Erythroblast (primary cell): ENCODE measurements at places on chromosomes 4 and X.

- no peak for DNase-seq
These were observed 125.4 kb upstream of the EOLA2 start for GRCh38 chrX:150063674-150064073.

GRCh38 chr4:67082746-67083145, 462.6 kb downstream of the CENPC start:
- DNase-seq = no peak

GRCh38 chr4:145171911-145172310, 8.5 kb downstream of the OTUD4 start:
- DNase-seq = no peak

DNA sequence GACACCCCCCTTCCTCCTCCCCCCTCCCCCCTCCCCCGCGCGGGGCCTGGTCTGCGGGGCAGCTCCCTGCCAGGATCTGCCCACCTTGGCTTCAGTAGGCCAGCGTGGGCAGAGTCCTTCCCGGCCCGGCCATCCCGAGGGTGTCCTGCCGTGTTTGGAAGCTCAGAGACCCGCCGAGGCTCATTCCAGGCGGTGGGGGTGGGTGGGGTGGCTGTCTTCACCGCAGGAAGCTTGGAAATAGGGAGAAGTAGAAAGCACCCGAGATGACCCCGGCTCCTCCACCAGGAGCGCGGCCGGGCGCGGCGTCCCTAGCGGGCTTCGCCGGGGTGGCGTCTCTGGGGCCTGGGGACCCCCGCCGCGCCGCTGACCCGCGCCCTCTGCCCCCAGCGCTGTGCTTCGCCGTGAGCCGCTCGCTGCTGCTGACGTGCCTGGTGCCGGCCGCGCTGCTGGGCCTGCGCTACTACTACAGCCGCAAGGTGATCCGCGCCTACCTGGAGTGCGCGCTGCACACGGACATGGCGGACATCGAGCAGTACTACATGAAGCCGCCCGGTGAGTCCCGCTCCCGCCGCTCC, 1.6 kb downstream of the NAT8L start:
- DNase-seq = no peak

GRCh38 chr4:84051639-84052038, 447.5 kb downstream of the NKX6-1 start:
- no peak for DNase-seq

- DNase-seq = no peak
These were observed 175.1 kb downstream of the FHIP1A start for GRCh38 chr4:151584101-151584500.

GRCh38 chr4:74931376-74931775, 1.5 kb upstream of the PARM1 start:
- no peak for DNase-seq

DNA sequence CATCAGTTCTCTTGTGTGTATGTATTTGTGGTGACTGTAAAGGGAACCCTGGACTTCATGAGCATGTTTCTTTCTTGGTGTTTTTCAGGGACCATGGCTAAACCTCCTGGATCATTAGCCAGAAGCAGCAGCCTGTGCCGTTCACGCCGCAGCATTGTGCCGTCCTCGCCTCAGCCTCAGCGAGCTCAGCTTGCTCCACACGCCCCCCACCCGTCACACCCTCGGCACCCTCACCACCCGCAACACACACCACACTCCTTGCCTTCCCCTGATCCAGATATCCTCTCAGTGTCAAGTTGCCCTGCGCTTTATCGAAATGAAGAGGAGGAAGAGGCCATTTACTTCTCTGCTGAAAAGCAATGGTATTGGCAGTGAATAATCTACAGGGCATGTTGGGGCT, 157.0 kb downstream of the STIM2 start:
- DNase-seq = no peak

- DNase-seq = peak; percentile 9
These were observed 27.5 kb upstream of the CXCL13 start for GRCh38 chr4:77578145-77578544.

DNA sequence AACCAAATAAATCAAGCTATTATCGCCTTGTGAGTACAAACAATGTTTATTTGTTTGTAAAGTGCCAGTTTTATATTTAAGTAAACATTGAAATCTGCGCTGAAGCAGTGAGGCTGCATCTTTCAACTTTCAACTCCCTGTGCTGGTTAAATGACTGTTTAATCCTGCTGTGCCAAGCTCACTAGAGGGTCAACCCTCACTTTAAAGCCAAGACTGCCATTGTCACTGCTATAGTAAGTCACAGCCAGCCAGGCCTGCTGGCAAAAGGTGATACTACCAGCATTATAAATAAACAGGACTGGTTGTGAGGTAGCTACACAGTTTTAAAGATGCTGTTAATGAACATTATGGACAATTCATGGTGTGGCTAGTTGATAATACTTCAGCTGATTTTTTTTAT, 34.6 kb downstream of the EFHC2 start:
- no peak for DNase-seq

DNA sequence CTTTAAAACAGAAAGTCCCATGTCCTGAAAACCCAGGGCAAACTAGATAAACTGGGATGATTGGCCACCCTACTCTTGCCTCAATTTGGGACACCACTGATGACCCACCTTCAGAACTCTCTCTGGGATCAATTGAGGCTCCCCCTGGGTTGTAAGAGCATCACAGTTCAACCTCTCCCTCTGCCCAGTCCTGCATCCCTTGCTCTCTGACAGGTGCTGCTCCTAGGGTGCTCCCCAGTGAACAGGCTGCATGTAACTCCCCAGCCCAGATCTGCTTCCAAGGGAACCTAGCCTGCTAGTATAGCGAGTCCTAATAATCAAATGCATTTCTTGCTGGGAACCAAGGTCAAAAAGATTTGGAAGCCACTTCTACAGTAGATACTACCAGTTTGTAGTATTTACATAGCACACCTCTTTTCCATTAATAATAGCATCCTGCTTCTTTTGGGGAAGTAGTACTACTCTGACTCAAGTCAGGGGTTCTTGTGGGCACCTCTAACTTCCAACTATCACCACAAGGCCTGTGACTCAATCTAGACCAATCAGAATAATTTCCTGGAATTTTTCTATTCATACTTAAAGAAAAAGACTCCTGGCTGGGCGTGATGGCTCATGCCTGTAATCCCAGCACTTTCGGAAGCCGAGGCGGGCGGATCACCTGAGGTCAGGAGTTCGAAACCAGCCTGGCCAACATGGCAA, 42.1 kb upstream of the SPINK2 start:
- DNase-seq = no peak

DNA sequence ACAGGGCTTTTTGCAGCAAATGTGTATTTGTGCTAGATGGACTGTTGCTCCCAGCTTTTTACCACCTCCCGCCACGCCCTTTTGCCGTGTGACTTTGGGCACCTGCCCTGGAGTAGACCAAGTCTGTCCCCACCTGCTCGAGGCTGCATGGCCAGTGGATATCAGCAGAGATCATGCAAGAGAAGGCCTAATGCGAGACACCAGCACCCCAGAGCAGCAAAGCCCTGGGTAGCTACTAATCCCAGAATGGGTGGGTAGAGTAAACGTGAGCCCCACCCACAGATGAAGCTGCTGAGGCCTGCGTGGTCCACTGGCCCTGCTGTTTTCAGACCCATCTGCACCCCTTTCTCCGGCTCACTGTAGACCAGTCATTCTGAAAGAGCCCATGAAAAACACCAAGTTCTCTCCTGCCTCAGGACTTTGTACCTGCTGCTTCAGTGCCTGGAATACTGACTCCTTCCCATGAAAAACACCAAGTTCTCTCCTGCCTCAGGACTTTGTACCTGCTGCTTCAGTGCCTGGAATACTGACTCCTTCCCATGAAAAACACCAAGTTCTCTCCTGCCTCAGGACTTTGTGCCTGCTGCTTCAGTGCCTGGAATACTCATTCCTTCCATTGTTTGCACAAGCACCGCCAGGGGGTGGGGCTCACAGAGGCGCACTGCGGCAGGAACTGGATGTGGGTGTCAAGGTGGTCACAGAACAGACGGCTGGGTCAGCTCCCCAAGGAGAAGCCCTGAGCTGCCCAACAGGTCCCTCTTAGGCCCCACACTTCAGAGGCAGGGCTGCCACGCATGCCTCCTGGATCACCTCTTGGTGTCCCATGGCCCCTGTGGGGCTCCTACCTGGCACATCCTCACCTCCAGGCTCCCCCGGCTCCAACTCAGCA, 5.1 kb upstream of the TNIP2 start:
- DNase-seq = no peak

GRCh38 chr4:187088070-187088799, 364.6 kb upstream of the FAT1 start:
- no peak for DNase-seq

GRCh38 chrX:134684956-134685355, 26.7 kb upstream of the PLAC1 start:
- no peak for DNase-seq

DNA sequence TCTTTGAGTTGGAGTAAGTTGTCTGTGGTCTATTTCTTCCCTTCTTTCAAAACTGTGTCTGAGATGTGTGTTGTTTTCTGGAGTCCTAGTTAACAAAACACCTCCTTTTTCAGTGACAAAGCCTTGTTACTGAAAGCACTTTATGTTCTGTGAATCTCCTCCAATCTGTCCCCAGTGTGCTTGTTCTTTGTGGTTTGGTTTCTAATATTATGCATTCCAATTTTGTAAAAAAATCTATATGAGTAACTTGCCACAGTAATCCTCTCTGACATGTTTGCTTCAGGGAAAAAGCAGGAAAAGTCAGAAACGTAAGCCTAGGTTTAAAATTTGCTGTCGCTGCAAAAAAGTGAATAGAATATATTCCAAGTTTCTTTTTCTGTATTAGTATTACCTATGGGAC, 12.4 kb downstream of the PRRG1 start:
- DNase-seq = no peak

- no peak for DNase-seq
These were observed 55.2 kb downstream of the HTRA3 start for GRCh38 chr4:8324640-8325239.

DNA sequence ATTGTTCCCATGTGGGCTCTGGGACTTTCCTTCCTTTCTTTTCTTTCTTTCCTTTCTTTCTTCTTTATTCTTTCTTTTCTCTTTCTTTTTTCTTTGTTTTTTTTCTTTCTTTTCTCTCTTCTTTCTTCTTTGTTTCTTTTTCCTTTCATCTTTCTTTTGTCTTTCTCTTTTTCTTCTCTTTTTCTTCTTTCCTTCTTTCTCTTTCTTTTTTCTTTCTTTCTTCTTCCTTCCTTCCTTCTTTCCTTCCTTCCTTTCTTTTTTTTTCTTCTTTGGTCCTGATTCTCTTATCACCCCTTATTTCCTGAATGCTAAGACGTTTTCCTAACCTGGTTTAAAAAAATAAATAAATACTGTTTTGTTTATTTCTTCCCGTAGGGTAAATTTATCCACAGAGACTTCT, 93.2 kb downstream of the CRLF2 start:
- DNase-seq = no peak

DNA sequence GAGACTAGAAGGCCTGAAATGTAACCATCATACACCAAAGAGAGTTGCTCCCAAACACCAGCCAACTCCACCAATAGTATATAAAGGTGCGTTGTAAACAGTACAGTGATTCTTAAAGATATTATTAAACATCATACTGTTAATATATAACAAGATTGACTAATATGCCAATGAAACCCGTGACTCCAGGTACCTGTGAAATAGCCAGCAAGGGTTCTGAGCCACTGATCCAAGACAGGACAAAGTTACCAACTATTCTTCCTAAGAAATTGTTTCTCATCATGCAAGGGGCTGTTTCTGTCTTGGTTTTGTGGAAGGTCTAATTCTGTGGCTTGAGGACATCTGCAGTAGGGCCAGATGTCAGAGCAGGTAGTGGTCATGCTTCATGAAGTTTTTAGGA, 47.2 kb downstream of the FHL1 start:
- DNase-seq = no peak

GRCh38 chrX:47927212-47927611, 76.6 kb downstream of the ZNF182 start:
- DNase-seq = no peak

GRCh38 chr4:37728064-37728463, 41.9 kb upstream of the RELL1 start:
- DNase-seq = no peak

DNA sequence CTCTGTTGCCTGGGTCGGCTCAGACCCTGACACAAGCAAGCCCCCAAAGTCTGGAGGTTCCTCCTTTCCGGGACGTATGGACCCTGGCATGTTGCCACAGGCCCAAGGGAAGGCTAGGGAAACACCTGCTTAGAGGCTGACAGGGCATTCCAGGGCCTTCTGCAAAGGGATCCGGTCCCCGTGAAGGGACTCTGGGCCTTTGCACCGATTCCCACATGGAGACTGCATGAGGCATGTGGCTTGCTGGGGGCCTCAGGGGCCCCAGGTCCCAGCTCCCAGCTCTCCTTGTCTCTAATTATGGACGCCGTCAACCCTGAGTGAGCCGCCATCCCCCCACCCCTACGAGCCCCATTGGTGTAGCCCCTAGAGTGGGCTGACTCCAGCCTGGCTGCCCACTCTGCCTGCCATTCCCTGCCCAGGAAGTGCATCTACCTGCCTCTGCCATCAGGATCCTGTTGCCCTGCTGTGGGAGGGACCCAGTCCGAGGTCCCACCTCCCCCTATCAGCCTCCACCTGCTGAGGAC, 4.2 kb upstream of the RGS12 start:
- no peak for DNase-seq

DNA sequence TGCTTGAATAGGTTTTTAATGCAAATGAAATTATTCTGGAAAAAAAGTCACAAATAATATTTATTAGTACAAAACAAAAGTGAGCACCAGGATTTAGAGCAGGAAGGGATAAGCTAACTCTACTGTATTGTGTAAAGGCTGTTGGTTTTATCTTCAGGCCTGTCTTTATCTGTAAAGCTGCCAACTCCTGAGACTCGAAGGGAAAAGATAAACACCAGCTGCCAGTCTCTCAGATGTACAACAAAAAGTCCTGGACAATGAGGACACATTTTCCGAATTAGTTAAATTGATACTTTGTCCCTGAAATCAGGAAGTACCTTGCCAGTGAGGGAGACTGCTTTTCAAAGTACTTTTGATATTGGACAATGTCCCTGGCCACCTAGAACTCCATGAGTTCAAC, 8.8 kb downstream of the DDX60 start:
- peak; percentile 54 for DNase-seq

GRCh38 chrX:86148024-86148511, at the start of gene DACH2:
TSS of gene DACH2 (plus strand) at chrX:86148451.
- peak; percentile 32 for DNase-seq

DNA sequence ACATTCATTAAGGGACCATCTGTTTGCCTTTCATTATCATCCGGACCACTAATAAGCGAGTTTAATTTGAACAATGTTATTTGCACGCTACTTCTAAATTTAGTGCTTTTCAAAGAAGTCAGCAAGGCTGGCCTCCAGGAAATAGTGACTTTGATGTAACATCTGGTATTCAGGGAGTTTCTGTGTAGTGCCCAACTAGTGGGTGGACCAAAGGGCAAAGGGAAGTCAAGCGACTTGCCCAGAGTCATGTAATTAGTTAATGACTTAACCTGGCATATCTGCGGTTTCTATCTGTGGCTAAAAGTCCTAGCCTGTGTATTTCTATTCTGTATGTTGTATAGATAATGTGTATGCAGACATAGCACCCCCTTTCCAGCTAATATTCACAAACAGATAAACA, 56.3 kb upstream of the LCORL start:
- DNase-seq = no peak

- DNase-seq = no peak
These were observed 20.7 kb downstream of the STX18 start for GRCh38 chr4:4521136-4521535.
